HFFc6 (cell line): ENCODE measurements at places on chromosomes 5 and 9. TPM values are rescaled to one million over a fixed set of nuclear protein-coding genes. Genes with fewer than 3 reads are reported as not detected.

DAB2 gene
- total RNA-seq, result 227 to 281 TPM (median 237 TPM) in 3 replicates

DNA sequence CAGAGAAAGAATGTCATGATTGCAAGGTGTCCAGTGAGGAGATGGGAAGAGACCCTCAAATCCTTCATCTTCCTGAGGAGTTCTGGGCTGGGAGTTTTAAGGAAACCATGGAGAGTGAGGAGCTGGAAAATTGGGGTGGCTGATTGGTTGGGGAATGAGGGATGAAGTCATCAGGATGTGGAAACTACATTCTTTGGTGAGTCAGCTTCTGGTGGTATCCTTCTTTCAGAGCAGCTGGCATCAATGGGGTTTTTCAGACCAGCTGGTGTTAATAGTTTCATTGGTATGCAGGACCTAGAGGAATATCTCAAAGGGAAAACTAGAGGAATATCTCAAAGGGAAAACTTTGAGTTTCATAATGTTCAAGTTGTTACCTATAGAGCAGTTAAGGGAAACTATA, 45.2 kb downstream of the RNF180 start:
- peak; percentile 73 for DNase-seq

GFI1B gene
- not detected in 3 replicates for total RNA-seq

ANKRD31 gene
- 0.03 to 0.05 TPM in 2 of 3 replicates, not detected in the other for total RNA-seq

DNA sequence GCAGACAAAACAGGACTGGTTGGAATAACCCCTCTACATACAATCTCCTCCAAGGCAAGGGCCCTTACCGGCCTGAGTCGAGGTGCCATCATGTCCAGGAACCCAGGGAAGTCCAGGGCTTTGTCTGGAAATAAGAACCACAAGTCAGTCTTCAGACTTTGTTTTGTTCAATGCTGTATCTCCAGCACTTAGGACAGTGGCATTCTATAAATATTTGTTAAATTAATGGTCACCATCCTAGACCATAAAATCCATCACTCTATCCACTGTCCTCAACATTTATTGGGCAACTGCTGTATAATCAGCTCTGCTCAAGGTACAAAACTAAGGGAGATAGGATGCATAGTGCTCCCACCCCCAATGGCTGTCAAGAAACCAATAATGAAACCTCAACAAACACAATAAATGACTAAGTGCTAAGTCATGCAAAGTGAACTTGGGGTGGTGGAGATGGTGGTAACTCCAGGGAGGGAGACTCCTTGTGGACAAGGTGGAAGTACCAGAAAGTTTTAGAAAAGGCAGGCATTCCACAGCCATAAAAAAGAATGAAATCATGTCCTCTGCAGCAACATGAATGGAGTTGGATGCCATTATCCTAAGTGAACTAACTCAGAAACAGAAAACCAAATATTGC, 5.0 kb downstream of the RELL2 start:
- peak; percentile 79 for DNase-seq

- no peak for DNase-seq
Observed at GRCh38 chr5:11563822-11564221, 340.4 kb downstream of the CTNND2 start.

DNA sequence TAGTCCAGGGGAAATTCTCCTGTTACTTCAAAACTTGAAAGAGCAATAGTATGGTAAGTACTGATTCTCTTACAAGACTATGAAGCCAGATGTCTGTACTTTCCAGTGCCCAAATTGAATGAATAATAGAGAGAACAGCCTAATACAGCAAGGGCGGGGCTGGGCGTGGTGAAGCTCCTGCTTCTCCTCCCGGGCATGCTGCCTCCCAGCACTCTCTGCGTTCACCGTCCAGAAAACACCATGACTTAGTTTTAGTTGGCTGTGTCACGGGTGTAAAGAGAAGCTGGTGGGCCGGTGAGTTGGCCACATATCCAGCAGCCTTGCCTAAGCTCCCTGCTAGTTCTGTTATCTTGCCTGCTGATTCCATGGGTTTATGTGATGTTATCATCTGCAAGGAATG, 40.7 kb upstream of the ADAMTS2 start:
- no peak for DNase-seq

TRAF2 gene
- 11.2 to 14.5 TPM (median 12.0 TPM) in 3 replicates for total RNA-seq

DNA sequence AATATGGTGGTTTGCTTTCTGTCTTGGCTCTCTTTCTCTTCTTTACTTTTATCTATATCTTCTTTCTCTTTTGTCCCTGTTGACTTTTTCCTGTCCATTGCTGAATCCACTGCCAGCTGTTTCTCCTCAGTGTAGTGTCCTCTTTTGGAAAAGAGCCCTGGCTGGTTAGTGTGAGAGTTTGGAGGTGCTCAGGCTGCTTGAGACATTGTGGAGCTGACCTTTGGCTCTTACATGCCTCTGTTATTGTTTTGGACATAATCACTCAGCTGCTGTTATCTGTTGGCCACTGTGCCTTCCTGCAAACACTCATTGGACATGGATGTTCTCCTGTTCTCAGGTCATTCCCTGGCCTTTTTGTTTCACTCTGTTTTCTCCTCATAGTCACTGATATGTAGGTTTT, 295.4 kb upstream of the RIOK2 start:
- DNase-seq, result no peak

GRCh38 chr5:10594591-10595210, 30.8 kb downstream of the ANKRD33B start:
- DNase-seq, result no peak

DRD1 gene
- total RNA-seq, result not detected in 3 replicates

- DNase-seq, result no peak
Observed at GRCh38 chr5:1673042-1673677, 126.5 kb downstream of the MRPL36 start.

- DNase-seq, result no peak
Observed at GRCh38 chr5:135566422-135567400, 12.1 kb downstream of the CXCL14 start.

DNA sequence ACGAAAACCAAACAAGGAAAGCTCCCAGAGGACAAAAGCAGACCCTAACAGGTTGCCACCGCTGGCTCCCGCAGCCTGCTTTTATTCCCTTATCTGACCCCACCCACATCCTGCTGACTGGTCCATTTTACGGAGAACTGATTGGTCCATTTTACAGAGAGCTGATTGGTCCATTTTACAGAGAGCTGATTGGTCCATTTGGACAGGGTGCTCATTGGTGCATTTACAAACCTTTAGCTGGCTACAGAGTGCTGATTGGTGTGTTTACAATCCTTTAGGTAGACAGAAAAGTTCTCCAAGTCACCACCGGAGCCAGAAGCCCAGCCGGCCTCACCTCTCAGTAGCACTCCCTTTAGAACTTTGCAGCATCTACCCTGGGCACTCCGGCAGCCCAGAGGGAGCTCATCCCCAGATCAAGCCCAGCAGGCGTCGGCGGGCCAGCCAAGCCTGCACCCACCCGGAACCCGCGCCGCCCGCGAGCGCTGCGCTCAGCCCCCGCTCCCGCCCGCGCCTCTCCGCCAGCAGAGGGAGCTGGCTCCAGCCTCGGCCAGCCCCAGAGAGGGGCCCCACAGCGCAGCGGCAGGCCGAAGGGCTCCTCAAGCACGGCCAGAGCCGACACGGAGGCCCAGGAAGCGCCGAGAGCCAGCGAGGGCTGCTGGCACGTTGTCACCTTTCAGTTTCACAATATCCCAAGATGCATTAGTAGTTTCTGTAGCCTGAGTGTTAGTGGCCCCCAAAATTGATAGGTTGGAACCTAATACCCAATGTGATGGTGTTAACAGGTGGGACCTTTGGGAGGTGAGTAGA, 35.3 kb upstream of the CLPTM1L start:
- DNase-seq, result no peak

GRCh38 chr5:60916646-60917045, 28.2 kb downstream of the ERCC8 start:
- DNase-seq, result peak; percentile 18

GRCh38 chr5:178360222-178360925, 127.8 kb upstream of the PHYKPL start:
- DNase-seq, result no peak

ZBED3 gene
- total RNA-seq, result 1.7 to 2.4 TPM (median 2.1 TPM) in 3 replicates

GRCh38 chr5:111806156-111806555, 49.2 kb upstream of the NREP start:
- no peak for DNase-seq

GRCh38 chr5:125961150-125961549, 462.1 kb upstream of the GRAMD2B start:
- no peak for DNase-seq

GRCh38 chr9:11011696-11012095, 398.9 kb upstream of the PTPRD start:
- DNase-seq, result no peak

GRCh38 chr5:56649569-56649968, 165.8 kb upstream of the MAP3K1 start:
- DNase-seq, result no peak

DNAI1 gene
- not detected in 3 replicates for total RNA-seq

SPATA31C1 gene
- total RNA-seq, result not detected in 3 replicates

PCDHA2 gene
- not detected in 3 replicates for total RNA-seq

- DNase-seq, result no peak
Observed at GRCh38 chr5:5140479-5141338, 579 bp downstream of the ADAMTS16 start.

DNA sequence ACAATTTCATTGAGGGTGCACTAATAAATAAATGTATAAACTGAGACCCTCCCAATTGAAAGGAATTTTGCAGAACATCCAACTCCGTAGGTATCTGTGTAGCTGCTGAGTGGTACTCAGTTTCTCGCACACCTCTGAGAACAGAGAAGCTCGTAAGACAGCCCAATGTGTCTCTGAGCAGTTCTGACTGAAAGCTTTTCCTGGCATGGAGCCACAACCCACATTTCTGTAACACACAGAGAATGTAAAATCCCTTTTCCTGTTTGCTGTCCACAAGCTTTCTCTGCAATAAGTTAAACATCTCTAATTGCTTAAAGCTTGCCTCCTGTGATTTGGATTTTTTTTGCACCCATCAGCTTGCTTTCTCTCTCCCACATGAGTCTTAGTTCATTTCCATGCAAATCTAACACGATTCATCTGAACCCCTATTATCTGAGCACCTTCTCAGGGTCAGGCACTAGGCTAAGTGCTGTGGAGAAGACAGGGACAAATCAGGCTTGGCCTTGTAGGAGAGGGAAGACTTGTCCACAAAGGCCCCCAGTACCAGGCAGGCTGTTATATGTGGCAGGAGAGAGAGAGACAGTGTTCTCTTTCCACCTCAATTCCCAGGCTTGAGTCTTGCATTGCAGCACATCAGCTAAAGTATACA, 44.2 kb upstream of the COL15A1 start:
- DNase-seq, result peak; percentile 68

- no peak for DNase-seq
Observed at GRCh38 chr5:55932700-55933099, 62.1 kb downstream of the IL6ST start.

TAF11L5 gene
- not detected in 3 replicates for total RNA-seq

GRCh38 chr9:126360073-126360472, 33.4 kb downstream of the MVB12B start:
- no peak for DNase-seq

GRCh38 chr9:133935328-133936005, 56.7 kb downstream of the VAV2 start:
- no peak for DNase-seq

GRCh38 chr9:23644326-23644725, 181.7 kb downstream of the ELAVL2 start:
- no peak for DNase-seq

DNA sequence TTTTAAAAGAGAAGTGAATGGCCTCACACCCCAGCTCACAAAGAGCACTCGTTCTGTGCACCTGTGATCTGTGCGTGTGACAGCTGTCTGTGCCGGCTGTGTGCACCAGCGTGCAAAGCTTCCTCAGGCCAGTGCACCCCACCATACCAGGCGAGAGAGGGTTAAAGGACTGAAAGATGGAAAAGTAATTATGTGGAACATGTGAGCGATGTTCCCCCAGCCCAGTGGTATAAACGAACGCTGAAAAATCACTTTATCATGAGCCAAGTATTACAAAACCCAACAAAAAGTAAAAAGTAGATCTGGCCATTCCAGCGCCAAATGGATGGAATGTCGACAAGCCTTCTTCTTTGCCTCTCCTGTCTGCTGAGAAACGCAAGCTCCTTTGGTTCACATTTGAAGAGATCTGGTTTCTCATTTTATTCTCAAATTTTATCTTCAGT, 53.7 kb downstream of the IPPK start:
- no peak for DNase-seq

DNA sequence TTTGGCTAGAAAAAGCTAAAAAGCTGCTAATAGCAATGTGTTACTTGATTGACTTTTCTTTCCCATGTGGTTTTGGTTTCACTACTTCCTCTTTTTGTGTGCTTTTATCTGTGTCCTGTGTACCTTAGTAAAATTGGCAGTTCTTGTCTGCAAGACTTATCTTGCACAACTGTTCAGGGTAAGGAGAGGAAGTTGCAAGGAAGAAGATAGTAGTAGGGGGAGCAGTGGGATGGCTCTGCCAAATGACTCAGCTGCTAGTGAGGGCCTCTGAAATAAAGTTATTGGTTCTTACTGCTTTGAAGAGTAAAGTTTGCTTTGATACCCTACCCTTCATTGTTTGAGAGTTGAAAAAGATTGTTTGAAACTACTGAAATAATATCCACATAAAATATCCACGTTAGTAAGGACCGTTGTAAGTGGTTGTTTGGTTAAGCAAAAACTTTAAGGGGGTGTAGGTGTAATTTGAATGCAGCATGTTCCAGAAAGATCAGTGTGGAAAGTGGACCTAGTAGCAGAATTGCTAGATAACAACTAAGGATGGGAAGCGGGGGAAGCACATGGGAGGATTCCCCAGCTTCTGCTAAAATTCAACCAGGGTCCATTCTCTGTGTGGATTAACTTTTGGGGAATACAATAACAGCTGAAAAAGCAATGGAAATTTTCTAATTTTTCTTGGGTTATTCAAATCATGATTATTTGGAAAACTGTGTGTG, 123.5 kb downstream of the SCAMP1 start:
- DNase-seq, result no peak

- DNase-seq, result no peak
Observed at GRCh38 chr9:14180093-14180959, 133.6 kb downstream of the NFIB start.

- DNase-seq, result no peak
Observed at GRCh38 chr9:109826559-109826958, 46.6 kb downstream of the PALM2AKAP2 start.

SLC6A19 gene
- total RNA-seq, result not detected in 3 replicates

- DNase-seq, result no peak
Observed at GRCh38 chr5:151156507-151157420, 815 bp downstream of the ANXA6 start.

- peak; percentile 53 for DNase-seq
Observed at GRCh38 chr9:132283863-132284262, 70.9 kb downstream of the SETX start.

GRCh38 chr5:56119050-56119449, 114.1 kb downstream of the ANKRD55 start:
- DNase-seq, result no peak

DNA sequence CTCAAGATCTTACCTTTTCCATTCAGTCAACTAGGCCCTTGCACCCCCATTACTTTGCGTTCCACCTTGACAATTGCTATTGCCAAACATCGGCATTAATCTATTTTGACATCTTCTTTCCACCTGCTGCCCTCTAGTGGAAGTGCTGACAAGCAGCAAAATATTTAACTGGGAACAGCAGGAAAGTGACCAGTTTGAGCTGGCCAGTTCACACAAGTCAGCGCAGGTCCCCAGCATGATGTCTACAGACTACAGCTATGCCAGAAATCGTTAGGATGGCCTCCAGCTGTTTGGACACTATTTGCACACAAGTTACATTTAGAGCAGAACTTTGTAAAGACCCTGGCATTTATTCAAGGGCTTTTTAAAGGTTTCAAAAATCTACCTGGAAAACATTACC, 160.1 kb downstream of the GHR start:
- DNase-seq, result peak; percentile 41

CDH9 gene
- not detected in 3 replicates for total RNA-seq

- DNase-seq, result peak; percentile 51
Observed at GRCh38 chr9:32581512-32582143, 8.7 kb upstream of the NDUFB6 start.

GRCh38 chr9:89536600-89536999, 38.7 kb upstream of the SEMA4D start:
- DNase-seq, result no peak
